ENCODE measurements at places on chromosomes 3 and 15.

- peak; percentile 68 for DNase-seq
Observed at GRCh38 chr3:179323197-179324110, 623 bp downstream of the ZNF639 start.

DNA sequence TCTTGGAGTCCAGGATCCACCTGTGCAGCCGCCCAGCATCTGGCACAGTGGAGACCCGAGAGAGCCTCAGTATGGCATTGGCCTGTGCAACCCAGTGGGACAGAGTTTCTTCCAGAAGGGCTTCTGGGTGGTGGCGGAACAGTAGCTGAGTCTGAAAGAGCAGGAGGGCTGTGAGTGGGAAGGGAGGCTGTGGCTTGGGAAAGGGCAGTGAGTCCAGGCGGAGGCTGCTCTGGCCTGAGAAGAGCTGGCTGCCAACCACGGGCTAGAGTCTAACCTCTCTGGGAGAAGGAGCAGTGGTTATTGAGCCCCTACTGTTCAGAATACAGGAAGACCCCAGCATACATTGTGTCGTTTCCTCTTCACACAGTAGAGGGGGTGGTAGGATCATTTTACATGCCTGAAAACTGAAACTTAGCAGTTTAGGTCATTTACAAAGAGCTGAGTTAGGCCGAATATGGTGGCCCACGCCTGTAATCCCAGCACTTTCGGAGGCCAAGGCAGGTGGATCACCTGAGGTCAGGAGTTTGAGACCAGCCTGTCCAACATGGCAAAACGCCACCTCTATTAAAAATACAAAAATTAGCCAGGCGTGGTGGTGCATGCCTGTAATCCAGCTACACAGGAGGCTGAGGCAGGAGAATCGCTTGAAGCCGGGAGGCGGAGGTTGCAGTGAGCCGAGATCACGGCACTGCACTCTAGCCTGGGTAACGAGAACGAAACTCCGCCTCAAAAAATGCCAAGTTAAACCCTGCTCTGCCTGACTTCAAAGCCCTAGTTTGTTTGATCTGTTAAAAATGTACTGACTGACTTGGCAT is 3.2 kb downstream of the AEN start:
- no peak for DNase-seq

- DNase-seq = no peak
Observed at GRCh38 chr15:69647142-69647513, 194.5 kb downstream of the RPLP1 start.

DNA sequence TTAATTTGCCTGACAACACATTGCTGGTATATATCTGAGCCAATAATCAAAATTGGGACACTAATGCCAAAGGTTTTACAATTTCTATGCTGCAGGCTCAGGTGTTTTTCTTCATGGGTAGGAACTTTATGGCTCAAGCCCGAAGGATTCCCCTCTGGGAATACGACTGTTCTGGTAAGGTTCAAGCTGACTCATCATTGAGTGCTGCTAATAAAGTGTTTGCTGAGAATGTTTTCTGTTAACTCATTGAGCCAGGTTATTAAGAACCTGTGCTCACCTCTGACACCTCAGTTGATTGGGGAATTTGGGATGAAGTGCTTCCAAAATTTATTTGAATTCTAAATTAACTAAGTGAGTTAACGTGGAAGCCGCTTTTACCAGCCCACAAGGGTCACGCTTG is 135.8 kb upstream of the CTDSPL start:
- no peak for DNase-seq

DNA sequence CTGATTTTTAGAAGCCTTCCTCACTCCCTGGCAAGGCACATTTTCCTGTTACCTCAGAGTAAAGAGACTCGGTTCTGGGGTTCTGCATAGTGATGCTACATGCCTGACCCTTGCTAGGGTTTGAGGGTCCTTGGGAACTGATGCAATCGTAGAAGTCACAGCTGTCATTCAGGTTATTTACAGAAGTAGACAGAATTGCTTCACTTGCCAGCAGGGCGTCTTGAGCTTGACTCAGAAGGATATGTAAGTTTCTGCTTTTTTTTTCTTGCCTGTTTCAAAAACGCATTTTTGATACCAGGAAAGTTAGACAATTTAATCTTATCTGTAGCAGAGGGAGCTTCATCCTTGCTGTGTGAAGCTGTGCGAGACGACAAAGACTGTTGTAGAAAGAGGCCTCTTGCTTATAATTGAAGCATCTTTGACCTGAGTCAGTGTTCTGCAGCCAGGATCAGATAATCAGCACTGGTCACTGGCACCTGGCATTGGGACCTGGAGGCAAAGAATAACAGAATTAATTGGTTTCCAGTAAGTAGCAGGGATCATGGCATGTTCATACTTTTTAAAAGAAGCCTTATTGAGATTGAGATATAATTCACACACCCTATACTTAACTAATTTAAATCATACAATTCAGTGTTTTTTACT is 24.8 kb downstream of the CACNA1D start:
- DNase-seq = no peak

GRCh38 chr3:73228959-73229358 is 167.5 kb downstream of the EBLN2 start:
- DNase-seq = no peak

DNA sequence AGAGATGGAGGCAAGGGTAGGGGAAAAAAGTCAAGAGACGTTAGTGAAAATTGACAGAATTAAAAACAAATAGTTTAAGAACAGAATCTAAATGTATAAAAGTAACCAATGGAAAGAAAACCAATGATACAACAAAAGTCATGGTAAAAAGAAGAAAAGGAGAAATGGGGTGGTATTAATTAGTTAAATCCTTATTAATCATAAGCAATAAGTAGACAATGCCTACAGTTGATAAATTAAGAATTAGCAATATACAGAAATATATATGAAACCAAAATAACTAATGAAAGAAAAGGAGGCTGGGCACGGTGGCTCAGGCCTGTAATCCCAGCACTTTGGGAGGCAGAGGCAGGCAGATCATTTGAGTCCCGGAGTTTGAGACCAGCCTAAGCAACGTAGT is 23.8 kb downstream of the EPM2AIP1 start:
- no peak for DNase-seq

GRCh38 chr3:188095431-188095830 is 58.5 kb upstream of the LPP start:
- no peak for DNase-seq

- no peak for DNase-seq
Observed at GRCh38 chr3:38143511-38143910, 5.0 kb downstream of the MYD88 start.

- DNase-seq = peak; percentile 30
Observed at GRCh38 chr3:98482717-98483482, 14.6 kb upstream of the OR5K2 start.

GRCh38 chr15:31522028-31522427 is 195.4 kb downstream of the KLF13 start:
- no peak for DNase-seq

DNA sequence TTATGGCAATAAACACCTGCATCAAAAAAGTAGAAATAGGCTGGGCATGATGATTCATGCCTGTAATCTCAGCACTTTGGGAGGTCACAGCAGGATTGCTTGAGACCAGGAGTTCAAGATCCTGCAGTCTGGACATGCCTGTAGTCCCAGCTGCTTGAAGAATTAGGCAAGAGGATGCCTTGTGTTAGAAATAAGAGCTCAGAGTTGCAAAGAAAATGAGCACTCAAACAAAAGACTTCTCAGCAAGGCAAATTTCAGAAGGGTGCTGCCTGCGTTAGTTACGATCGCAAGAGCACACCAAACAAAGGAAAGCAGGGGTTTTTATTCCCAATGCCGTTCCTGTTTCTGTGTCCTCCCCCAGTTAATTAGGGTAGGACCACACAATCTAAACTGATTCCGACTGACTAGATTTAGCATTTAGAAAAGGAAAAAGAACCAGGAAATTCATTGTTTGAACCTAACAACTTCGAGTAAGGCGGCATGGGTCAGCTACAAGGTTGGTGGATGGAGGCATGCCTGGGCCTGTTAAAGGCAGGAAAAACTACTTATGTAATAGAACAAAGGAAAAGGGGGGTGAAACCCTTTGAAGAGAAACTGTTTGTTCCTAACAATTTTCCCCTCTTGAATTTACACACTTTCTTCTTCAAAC is 55.5 kb downstream of the DLG1 start:
- DNase-seq = no peak

GRCh38 chr3:168847291-168847883 is 751.7 kb upstream of the GOLIM4 start:
- peak; percentile 26 for DNase-seq

DNA sequence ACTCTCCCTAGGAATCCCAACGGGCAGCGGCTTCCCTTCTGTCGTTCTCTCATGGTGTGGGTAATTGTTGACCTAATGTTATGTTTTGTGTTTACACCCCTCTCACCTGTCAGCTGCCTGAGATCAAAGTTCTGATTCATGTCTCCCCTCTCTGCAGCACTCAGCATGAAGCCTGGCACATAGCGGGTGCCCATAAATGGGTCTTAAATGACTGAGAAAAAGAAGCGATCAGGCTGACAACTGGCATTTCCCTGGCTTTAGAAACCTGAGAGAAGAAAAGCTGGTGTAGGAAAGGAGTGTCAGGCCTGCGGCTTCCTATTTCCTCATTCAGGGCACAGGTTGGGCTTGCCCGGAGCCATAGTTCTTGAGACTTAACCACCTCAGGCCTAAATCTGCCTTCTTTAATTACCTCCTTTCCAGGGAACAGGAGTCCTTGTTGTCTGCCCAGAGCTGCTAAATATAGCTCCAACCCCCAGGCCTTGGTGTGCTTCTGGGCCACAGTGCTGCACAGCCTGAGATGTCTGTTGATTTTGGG is 31.8 kb downstream of the LPP start:
- DNase-seq = no peak

DNA sequence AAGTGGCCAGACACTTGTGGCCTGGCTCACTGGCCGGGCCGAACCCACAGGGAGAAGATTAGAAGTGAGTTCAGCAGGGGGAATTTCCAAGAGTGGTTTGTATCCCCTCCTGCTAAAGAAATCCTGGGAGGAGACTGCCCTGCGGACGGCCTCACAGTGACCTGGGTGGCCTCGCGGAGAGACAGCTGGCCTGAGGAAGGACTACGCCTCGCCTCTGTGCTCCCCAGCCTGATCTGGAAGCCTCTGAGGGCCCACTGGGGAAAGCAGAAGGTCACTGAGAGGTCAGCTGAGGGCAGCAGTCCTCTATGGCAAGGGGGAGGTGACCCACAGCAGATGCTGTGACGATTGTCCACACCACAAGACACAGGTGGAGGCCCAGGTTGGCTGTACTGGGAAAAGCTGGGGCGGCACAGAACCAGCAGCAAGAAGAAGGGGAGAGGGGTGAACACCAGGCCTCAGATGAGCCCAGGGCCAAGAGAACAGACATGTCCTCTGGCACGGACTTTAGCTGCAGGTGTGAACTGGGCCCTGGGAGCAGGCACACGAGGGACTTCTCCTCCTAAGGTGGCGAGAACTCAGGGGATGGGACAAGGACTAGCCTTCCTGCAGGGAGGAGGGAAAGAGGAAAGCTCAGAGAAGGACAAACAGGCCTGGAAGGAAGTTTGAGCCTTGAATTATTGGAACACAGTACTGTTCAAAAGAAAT is 37.2 kb upstream of the DLG1 start:
- no peak for DNase-seq

- no peak for DNase-seq
Observed at GRCh38 chr3:133491481-133492059, 81.9 kb upstream of the CDV3 start.

GRCh38 chr3:147359177-147360050 is 46.9 kb downstream of the ZIC4 start:
- no peak for DNase-seq

DNA sequence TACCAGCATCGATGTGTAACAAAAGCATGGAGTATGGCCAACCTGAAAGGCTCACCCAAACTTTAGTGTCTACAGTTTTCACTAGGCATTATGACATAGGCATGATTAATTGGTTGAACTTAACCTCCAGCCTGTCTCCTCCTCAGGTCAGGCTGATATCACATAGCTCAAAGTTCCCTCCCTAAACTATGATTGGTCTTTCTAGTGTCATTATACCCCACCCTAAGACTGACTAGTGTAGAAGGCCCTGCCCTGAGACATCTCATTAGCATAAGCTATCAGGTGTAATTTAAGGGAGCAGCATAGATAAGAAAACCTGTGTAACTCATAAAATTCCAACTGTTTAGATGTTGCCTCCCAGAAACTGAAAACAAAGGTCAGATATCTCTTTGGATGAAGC is 195.2 kb downstream of the ALCAM start:
- DNase-seq = no peak

- DNase-seq = no peak
Observed at GRCh38 chr3:10405816-10406215, 84.9 kb upstream of the SEC13 start.

GRCh38 chr3:158769952-158770740 is 31.7 kb upstream of the MFSD1 start:
- no peak for DNase-seq

DNA sequence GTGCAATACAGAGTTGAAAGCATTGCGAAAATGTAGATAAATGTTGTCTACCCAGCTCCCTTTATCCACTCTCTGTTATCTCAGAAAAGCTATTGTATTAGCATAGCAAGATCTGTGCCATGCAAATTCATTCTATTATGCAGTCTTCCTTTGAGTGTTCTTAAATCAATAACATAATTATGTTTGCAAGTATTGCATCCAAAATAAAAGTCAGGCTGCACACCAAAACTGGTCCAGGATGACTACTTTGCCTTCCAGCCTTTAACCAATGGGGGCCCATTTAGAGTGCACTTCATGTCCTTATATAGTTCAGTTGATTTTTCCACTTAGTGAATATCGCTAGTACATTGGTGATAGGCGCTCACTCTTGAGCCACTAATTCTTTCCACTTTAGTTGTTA is 107.4 kb upstream of the MLF1 start:
- DNase-seq = no peak

- DNase-seq = peak; percentile 26
Observed at GRCh38 chr3:51099794-51100535, 285.1 kb upstream of the MANF start.

DNA sequence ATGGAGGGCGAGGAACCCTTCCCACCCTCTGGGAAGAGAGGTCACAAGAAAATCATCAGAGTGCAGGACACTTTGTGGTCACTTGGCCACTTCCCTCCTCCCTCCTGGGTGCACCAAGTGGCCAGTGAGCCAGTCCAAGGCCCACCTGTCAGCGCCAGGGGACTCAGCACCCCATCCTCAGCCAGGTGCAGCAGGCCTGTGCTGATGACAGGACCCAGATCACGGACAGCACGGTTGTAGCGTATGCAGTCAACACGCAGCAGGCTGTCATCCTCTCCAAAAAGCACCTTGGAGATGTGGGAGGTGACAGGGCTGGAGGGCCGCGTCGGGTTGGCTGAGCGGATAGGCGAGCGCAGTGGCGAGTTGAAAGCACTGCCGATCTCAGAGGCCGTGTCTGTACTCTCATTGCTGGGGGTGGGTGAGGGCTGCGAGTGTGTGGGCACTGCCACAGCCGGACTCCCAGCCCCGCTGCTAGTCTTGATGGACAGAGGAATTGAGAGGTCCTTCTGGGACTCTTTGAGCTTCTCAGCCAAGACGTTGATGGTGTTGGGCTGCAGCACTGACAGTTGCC is 41.5 kb downstream of the SEMA3G start:
- DNase-seq = no peak

DNA sequence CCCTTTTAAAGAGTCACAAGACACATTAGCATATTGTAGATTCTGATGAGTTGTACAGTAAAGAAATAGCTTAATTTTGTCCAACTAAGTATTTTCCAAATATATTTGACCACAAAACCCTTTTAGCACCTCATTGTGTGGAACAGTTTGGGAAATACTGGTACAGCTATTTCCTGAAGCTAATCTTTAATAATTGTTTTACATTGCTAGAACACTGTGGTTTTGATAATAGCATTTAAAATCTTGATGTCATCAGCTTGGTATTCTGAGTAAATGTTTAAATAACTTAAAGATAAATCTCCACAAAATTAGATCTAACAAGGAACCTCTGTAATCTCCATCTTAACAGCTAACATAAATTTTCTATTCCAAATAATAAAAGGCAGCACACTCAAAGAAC is 140.0 kb upstream of the MLF1 start:
- DNase-seq = no peak

GRCh38 chr3:104648823-104649222 is 717.9 kb upstream of the ALCAM start:
- DNase-seq = no peak

Measured in RWPE1 (cell line).